ENCODE measurements at places on chromosomes 11 and 22. TPM values are rescaled to one million over a fixed set of nuclear protein-coding genes. Genes with fewer than 3 reads are reported as not detected.

Gene SCN3B
- 0.34 TPM for total RNA-seq

DNA sequence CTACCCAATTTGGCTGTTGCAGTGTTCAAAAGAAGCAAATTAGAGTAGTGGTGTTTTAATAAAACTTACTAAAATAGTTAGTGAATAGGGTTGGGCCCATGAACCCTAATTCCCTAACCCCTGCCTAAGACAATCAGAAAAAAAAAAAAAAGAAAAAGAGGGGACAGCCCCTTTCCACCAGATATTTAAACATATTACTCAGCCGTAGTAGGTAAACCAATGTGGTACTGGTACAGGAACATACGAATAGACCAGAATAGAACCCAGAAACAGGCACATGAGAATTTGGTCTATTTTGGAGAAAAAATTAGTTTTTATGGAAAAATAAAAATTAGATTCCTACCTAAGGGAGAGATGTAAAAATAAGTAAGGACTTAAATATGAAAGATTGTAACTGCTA lies 38.6 kb downstream of the MMP7 start:
- DNase-seq: no peak

Gene TRIM21
- total RNA-seq: 5.4 TPM

GRCh38 chr22:20781272-20781990 lies 7.5 kb downstream of the SERPIND1 start:
- DNase-seq: no peak
